ENCODE measurements at places on chromosomes 16 and 17.

DNA sequence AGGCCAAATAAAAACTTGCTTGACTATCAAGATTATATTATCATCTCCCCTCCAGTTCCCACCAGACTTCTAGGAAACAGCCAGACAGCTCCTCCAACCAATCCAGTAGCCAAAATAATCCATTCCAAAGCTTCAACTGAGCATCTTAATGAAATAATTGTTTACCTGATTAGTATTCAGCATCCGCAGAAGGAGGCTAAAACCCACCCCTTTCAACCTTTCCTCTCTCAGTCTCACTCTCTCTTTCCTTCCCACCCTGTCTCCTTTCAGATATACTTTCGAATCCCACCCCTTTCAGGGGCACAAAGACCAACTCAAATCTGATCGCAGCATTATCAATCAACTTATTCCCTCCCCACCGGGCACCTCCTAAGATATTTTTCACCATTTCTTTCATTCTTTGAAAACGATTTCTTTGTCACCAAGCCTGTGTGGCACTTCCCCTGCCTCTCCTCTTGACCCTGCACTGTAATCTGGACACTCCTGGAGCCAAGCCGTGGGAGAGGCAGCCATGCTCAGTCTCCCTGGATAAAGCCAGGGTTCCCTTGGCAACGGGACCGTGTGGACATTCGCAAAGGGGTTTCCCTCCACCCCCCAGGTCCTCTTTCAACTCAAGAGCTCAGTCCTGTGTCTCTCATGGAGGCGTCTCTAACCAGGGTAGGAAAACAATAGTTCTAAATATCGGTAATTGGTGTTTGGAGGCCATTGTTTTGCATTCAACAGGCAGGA, at the start of gene ANKFN1:
Gene ANKFN1, plus strand, starts transcription at position 602 of the 729 bp plus-strand sequence. CDS start 59,193 bp downstream, outside the sequence.
- no peak for DNase-seq

DNA sequence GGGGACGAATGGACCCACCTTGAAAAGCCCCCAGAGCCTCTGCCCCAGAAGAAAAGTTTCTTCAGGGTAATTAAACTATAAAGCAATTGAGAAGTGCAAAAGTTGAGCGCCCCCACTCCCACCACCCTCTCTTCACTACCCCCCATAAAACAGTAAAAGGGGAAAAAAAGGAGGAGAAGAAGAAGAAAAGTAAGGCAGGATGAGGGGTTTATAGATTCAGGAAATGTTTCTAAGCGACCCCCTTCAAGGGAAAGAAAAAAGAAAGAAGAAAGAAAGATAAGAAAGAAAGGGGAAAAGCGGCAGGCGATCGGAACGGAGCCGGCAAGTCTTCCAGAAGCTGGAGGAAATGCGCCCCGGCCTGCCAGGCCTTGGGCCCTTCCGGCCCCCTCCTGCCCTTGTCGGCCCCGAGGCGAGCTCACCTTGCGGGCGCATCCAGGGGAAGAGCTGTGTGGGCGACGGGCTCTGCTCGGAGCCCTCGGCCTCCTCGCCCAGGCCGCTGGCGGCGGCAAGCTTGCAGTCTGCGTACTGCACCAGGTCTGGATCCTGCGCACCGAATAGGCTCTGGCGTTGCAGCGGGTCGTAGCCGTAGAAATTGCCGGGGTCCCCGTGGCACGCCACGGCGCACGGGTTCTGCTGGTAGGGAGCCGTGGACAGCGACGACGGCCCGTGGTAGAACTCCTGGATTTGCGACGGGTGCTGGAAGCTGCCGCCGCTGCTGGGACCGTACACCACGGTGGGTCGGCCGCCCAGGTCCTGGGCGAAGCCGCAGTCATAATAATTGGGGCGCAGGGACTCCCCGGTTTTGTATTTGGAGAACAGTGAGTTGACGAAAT, 1.0 kb downstream of the HOXB8 start:
- DNase-seq, result no peak

- no peak for DNase-seq
Observed at GRCh38 chr16:7946142-7946541, 613.5 kb downstream of the RBFOX1 start.

DNA sequence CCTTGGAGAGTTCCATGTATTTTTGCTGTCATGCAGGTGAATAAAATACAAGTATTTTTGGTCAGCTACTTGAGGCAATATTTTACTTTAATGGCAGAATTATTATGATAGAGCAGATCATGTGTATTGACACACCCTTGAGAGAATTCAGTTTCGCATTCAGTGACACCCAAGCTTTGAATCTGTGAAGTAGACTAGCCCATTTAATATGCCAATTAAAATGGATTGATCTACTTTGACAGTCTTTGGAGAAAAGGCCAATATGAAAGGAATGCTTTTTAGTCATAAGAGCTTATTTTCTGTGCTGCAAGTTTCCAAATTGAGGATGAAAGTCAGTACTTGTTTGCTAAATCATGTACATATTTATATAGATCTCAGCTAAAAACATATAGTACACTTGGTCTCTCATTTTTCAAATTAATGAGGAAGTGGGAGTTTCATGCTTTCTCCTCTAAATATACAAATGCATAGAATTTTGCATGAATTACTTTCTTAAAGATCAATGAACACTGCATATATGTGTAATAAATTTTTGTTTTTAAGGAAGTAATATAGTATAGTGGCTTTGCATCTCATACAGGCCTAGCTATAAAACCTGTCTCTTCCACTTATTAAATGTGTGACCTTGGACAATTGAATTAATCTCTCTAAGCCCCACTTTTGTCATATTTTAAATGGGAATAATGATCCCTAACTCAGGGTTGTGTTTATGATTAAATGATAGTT, 161.5 kb downstream of the PHKB start:
- no peak for DNase-seq

- DNase-seq, result no peak
Observed at GRCh38 chr17:79098282-79098867, 23.8 kb downstream of the ENGASE start.

Measured in COLO829 (cell line).